ENCODE measurements at places on chromosomes 6 and 20.

GRCh38 chr20:47262365-47263013 lies 94.0 kb downstream of the ZMYND8 start:
- no peak for DNase-seq

DNA sequence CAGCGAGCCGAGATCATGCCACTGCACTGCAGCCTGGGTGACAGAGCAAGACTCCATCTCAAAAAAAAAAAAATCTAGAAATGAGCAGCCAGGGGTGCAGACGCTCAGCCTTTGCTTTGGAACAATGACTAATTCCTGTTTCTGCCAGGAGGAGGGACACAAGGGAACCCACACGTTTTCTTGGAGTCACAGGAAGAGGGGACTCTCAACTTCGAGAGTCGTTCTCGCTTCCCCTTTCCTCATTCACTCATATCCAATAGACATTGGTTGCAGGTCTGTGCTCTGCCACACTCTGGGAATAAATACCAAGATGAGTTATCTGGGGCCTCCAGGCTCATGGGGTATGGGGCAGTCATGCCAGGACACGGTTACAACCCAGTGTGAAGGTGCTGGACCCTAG lies 91.5 kb upstream of the RREB1 start:
- DNase-seq: peak; percentile 5

DNA sequence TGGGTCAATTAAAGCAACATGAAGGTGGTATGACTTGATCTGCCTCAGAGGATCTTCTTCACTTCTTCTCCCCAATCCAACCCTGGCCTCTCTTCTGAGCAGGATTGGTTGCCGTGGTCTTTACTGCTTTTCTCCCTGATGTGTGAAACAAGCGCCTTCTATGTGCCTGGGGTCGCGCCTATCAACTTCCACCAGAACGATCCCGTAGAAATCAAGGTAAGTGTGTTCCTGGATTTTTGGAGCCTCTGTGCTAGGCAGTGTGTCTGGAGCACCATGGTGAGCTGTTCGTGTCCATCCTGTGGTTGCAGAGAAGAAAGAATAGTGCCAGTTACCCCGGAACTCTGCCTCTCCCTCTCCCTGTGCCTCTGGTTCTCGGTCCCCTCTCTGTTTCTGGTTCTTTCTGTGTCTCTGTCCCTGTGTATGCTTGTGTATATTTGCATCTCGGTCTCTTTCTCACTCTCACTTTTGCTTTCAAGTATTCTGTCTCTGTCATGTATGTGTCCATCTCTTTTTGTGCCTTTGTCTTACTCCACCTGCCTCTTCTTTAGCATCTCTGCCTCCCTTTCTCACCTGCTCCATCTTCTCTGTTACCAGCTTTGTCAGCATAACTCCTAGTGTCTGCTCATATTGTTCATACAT lies 23.5 kb downstream of the TM9SF4 start:
- no peak for DNase-seq

- DNase-seq: no peak
These were observed 56.3 kb downstream of the ZHX3 start for GRCh38 chr20:41261260-41261659.

DNA sequence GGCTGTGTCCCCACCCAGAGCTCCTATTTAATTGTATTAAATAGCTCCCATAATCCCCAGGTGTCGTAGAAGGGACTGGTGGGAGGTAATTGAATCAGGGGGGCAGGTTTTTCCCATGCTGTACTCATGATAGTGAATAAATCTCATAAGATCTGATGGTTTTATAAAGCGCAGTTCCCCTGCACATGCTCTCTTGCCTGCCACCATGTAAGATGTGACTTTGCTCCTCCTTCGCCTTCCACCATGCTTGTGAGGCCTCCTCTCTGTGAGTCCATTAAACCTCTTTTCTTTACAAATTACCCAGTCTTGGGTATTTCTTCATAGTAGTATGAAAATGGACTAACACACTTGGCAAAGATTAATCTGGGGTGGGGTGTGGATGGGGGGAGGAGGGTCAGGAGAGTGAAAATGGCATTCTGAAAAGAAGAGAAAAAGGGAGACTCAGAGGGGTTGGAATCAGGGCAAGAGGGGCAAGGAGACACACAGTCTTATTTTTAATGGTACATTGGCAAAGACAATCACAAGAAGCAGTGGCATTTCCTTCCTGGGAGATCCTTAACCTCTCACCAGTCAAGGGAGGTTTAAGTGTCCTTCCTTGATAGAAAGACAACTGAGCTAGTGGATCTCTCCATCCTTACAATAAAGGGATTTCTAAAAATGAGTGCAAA lies 37.5 kb upstream of the NOX3 start:
- DNase-seq: no peak

- no peak for DNase-seq
These were observed 126.9 kb downstream of the MRPL14 start for GRCh38 chr6:44000164-44000842.

GRCh38 chr20:9809271-9809670 lies 29.6 kb downstream of the PAK5 start:
- no peak for DNase-seq

DNA sequence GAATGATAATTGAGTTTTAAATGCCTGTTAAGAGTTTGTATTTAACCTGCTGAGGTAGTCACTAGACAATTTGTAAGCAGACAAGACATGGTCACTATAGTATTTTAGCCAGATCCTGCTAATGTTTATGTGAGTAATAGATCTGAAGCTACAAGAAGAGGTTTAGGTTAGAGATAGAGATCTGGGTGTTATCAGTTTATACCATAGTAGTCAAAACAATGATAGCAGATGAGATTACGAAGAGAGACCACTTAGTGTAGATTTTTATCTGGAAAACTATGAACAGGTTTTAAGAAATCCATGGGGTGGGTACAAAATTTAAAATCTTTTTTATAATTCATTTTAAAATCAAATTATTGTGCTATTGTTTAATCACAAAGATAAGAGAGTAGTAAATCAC lies 47.5 kb downstream of the PHIP start:
- no peak for DNase-seq

GRCh38 chr20:56343861-56344381 lies 14.9 kb upstream of the FAM210B start:
- no peak for DNase-seq

DNA sequence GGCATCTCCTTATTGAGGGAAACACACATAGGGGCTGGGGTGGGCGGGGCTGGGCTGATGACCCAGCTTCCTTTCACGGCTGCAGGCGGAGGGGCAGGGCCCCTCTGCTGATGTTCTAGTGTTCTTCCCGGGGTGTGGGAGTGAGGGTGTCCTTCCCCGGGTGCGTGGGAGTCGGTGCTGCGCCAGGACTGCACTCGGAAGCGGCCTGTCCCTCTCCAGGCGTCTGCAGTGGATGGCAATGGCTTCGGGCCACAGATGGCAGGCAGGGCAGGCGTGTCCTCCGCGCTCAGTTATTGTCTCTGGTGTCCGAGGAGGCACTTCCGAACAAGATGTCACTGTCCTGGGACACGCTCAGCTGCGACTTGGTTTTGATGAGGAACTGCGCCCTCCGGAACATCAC lies 19.2 kb downstream of the KCNG1 start:
- no peak for DNase-seq

- DNase-seq: no peak
These were observed 131.2 kb downstream of the PFDN4 start for GRCh38 chr20:54339093-54339492.

GRCh38 chr6:66210964-66211363 lies 503.9 kb upstream of the EYS start:
- no peak for DNase-seq

DNA sequence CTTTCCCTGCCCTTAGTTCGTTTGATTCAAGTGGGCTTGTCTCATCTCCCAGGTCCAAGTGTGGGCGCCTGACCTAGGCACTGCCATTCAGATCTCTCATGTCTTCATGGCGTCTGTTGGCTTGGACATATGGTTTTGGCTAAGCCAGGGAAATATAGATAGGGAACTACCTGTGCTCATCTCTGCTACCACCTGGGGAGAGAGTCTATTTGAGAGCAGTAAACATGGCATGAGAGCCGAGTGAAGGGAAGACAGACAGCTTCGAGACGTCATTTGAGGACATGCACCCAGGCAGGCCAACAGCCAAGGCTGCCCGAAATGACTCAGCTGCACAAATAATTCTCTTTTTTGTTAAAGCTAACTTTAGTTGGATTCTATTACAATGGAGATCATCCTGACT lies 370.7 kb upstream of the AGPAT4 start:
- DNase-seq: no peak

GRCh38 chr6:146856296-146856695 lies 257.5 kb downstream of the ADGB start:
- no peak for DNase-seq

DNA sequence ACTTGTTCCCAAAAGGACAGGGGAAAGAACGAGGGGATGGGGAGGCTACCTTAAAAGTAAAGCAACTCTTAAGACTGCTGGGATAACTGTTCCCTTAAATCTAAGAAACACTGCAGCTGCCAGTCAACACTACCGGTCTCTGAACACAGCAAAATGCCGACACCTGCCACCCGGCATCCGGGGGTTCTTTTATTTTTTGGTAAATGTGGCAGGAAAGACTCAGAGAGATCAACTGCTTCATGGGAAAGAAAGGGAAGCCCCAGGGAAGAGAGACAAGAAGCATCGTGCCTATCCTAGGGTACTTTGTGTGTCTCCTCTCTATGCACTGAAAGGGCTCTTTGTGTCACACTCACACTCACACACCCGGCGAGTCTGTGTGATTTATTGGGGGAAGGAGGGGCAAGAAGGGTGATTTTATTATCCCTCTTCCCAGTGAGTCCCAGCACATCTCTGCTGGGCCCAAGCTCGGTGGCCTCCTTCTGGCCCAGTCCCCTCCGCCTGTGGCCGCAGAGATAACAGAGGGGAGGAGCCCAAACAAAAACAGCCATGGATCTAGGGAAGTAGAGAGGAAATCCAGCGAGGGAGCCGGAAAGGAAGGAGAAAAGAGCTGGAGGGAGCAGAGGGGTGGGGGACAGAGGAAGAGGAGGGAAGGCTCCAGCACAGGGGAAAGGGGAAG lies 1.4 kb downstream of the FYN start:
- no peak for DNase-seq

- DNase-seq: no peak
These were observed 16.9 kb downstream of the CCR6 start for GRCh38 chr6:167139761-167140160.

GRCh38 chr6:167141667-167142432 lies 15.9 kb downstream of the GPR31 start:
- DNase-seq: peak; percentile 14

GRCh38 chr6:13641315-13641714 lies 26.2 kb downstream of the NOL7 start:
- no peak for DNase-seq

GRCh38 chr6:26521600-26522391 lies 16.4 kb upstream of the HMGN4 start:
- DNase-seq: peak; percentile 57

GRCh38 chr6:24865161-24865560 lies 66.4 kb upstream of the ARMH2 start:
- no peak for DNase-seq

GRCh38 chr6:100217225-100218012 lies 223.4 kb upstream of the MCHR2 start:
- DNase-seq: no peak

DNA sequence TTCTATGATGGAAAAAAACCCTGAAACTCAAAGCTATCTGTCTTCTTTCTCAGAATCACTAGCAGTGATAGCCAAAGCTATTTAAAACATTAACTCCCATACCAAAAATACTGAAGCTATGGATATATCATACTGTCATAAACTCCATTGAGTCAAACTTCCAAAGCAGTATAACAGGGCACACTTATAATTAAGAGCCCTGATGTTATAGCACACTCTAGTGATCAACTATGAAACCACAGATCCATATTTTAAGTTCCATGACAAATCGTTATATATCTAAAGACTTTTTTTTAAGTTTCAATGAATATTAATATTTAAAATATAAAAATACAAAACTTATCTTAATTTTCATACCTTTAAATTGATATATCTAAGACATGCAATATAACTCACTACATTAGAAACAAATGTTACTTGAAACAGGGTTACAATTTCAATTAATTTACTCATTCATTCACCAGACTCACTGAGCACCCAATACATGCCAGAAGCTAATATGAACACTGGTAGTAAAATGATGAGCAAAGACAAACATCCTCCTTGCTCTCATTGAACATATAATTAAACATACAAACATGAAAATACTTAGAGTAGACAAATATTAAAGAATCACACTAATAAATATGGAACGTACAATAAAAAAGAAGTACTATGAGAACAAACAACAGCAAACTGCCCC lies 69.3 kb downstream of the IBTK start:
- no peak for DNase-seq

- no peak for DNase-seq
These were observed 40.3 kb upstream of the CNKSR3 start for GRCh38 chr6:154550779-154551178.

DNA sequence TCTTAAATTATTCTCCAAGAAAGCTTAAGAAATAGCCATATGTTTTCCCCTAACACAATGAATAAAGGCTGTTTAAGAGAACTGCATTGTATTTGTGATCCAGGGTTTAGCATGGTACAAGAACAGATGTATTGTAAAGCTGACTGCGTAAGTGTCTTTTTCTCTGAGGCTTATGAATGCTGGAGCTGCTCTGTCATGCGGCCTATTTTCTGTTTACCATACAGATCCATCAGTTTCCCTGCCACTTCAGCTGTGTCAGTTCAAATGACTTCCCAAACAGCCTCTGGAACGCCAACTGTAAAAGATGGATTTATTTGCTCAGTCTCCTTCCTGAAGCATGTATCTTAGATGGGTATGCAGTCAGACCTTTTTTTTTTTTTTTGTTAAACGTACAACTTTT lies 419.3 kb upstream of the HS3ST5 start:
- no peak for DNase-seq

- peak; percentile 35 for DNase-seq
These were observed 218.6 kb upstream of the ZFP64 start for GRCh38 chr20:52410182-52410647.

- no peak for DNase-seq
These were observed 887 bp downstream of the GABBR1 start for GRCh38 chr6:29631860-29632731.

DNA sequence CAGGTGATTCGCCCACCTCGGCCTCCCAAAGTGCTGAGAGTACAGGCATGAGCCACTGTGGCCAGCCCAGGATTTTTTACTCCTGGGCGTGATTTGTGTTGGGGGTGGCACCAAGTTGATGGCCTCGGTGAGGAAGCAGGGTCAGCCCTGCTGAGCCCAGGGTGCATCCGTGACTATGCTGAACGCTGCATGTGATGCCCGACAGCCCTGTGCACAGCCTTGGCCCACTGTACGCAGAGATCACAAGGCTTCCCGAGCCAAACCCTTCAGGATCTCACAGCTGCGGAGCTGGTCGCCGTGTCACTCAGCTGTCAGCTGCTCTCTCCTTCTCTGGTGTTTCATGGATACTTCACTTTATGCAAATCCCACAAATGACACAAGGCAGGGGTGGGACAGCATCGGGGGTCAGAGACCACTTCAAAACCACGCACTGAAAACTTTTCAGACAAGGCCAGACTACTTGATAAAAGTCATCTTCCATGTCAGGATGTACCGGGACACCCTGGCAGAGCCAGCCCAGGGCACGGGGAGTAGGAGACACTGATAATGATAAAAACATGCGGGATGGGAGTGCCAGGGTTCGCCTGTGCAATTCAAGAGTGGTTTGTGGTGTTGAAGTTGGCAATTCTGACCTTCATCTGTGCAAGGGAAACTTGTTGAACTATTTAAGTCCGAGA lies 31.2 kb upstream of the RPS6KA2 start:
- no peak for DNase-seq

Measured in tibial nerve (tissue), 4 donors.